ENCODE measurements at places on chromosomes 2 and 18. TPM values are rescaled to one million over a fixed set of nuclear protein-coding genes. Genes with fewer than 3 reads are reported as not detected.

- no peaks in the 10 kb centered on the region for H3K36me3 ChIP-seq
- H3K4me1 ChIP-seq = peaks cover 22% of the 10 kb centered on the region
- no peak overlapping the region for H3K27ac ChIP-seq
- H3K27me3 ChIP-seq = no peaks in the 10 kb centered on the region
- H3K4me3 ChIP-seq = no peak overlapping the region
Observed at GRCh38 chr2:221501210-221501882, 70.8 kb downstream of the EPHA4 start.

- no peak overlapping the region for H3K4me3 ChIP-seq
- no peaks in the 10 kb centered on the region for H3K36me3 ChIP-seq
- no peaks in the 10 kb centered on the region for H3K27me3 ChIP-seq
- DNase-seq = no peak
- no peak overlapping the region for H3K27ac ChIP-seq
- no peaks in the 10 kb centered on the region for H3K4me1 ChIP-seq
Observed at GRCh38 chr2:129233751-129234406, 745.6 kb upstream of the RAB6C start.

- no peak overlapping the region for H3K27ac ChIP-seq
- peaks cover 27% of the 10 kb centered on the region for H3K27me3 ChIP-seq
- no peaks in the 10 kb centered on the region for H3K36me3 ChIP-seq
- DNase-seq = no peak
- no peak overlapping the region for H3K4me3 ChIP-seq
Observed at GRCh38 chr18:45359275-45360009, 255.8 kb upstream of the SLC14A2 start.

Gene GAREM1
- not detected for total RNA-seq

GRCh38 chr2:91442246-91442905 is 2750.9 kb downstream of the RPIA start:
- peaks cover 8% of the 10 kb centered on the region for H3K36me3 ChIP-seq
- peaks cover 4% of the 10 kb centered on the region for H3K27me3 ChIP-seq
- H3K27ac ChIP-seq = no peak overlapping the region
- H3K4me3 ChIP-seq = no peak overlapping the region

DNA sequence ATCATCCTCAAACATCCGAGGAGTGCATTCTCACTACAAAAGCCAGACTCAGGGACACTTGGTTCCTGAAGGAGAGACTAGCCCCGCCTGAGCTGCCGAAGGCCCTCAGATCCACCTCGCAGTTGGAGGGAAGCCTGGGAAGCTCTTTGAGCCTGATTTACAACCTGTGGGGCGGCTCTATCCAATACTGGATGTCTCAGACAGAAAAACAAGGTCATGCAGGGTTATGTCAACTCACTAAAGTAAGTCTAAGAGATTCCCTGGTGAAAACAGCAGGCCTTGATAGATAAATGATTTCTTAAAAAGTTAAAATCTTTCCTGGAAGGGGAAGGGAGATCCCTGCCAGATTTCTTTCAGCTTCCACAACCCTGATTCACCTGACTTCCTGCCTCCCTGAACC is 284.3 kb downstream of the CYP26B1 start:
- H3K36me3 ChIP-seq = no peaks in the 10 kb centered on the region
- H3K27ac ChIP-seq = no peak overlapping the region
- peaks cover 33% of the 10 kb centered on the region for H3K27me3 ChIP-seq
- no peak overlapping the region for H3K4me3 ChIP-seq

DNA sequence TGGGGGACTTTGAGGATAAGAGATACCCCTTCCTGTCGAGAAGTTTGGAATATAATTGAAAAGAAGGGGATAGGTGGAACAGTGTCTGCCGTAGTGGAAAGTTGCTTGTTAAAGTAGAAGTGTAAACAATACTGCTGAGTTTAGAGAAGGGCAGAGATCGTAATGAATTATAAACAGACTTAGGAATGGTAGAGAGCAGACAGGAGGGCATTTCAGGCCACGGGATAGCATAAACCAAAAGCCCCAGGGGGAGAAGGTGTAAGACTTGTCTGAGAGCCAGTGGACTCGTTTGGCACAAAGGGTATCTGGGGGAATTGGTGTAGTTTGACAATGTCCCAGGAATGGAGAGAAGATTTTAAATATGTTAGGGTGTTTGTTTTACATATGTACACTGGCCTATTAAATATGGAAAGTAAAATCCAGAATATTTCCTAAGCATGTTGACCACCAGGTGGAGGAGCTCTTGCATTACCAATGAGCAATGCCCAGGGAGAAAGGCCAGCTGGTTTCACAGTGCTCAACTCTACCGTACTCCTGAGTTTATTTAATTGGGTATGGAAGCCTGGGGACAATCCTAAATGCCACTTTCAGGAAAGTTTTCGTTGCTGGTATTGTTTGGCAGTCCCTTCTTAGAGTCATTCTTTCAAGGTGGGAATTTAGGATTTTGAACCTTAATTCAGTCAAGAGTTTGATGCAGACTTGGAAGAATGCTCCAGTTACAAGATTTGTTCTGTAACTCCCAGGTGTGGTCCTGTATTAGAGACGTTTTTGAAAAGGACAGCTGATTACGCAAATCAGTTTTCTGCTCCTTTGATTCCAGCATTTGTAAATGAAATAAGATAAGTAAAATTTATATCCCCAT is 7.5 kb downstream of the COPS8 start:
- no peaks in the 10 kb centered on the region for H3K27me3 ChIP-seq
- H3K4me1 ChIP-seq = peaks cover 10% of the 10 kb centered on the region
- no peak overlapping the region for H3K27ac ChIP-seq

- H3K4me3 ChIP-seq = no peak overlapping the region
- H3K27ac ChIP-seq = peak overlapping the region; percentile 86
- peaks cover 23% of the 10 kb centered on the region for H3K36me3 ChIP-seq
- no peaks in the 10 kb centered on the region for H3K27me3 ChIP-seq
Observed at GRCh38 chr2:10792660-10793400, 19.8 kb downstream of the PDIA6 start.

Gene PELI1
- total RNA-seq = 51.1 TPM

Measured in natural killer cell treated with Interleukin-12 subunit alpha and Interleukin-12 subunit beta and Interleukin-15 and Interleukin-18, amount 100 ng/mL, for 72 hours (primary cell).